H4 (cell line): ENCODE measurements at places on chromosomes 5 and 9.

DNA sequence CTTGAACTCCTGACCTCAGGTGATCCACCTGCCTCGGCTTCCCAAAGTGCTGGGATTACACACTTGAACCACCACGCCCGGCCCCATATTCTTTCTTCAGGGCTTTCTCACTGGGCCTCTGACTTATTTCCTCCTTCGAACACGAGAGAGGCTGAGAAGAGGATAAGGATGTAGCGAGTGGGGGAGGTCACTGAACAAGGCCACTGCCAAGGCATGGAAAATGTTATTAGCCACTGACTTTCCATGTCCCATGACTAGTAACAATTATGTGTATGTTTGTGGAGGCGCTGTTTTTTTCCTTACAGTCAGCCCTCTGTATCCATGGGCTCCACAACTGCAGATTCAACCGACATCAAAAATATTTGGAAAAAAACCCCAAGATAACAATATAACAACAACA lies 12.3 kb upstream of the FCHSD1 start:
- no peak for DNase-seq

- DNase-seq = no peak
Observed at GRCh38 chr5:103035701-103036100, 84.2 kb downstream of the GIN1 start.

GRCh38 chr9:115461280-115461679 lies 343.3 kb upstream of the TNC start:
- no peak for DNase-seq

- DNase-seq = no peak
Observed at GRCh38 chr5:134113363-134113889, 1.1 kb upstream of the TCF7 start.
